HepG2 (cell line): ENCODE measurements at places on chromosomes 11 and 22. TPM values are rescaled to one million over a fixed set of nuclear protein-coding genes. Genes with fewer than 3 reads are reported as not detected.

DNA sequence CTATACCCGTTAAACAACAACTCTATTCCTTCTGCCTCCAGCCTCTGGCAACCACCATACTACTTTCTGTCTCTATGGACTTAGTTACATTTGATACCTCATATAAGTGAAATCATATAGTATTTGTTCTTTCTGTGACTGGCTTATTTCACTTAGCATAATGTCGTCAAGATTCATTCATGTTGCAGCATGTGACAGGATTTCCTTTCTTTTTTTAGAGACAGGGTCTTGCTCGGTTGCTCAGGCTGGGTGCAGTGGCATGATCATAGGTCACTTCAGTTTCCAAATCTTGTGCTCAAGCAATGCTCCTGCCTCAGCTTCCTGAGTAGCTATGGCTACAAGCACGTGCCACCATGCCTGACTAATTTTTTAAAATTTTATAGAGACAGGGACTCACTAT is 29.4 kb upstream of the SORL1 start:
- H3K27me3 ChIP-seq, result no peaks in the 10 kb centered on the region; the same call in 1 of the 2 replicates
- H3K4me3 ChIP-seq, result no peak overlapping the region
- DNase-seq, result no peak
- H3K36me3 ChIP-seq, result no peaks in the 10 kb centered on the region
- H3K27ac ChIP-seq, result no peak overlapping the region

VPS11 gene
- polyA plus RNA-seq, result 13.7 and 18.9 TPM in 2 replicates

- no peaks in the 10 kb centered on the region for H3K27me3 ChIP-seq
- H3K36me3 ChIP-seq, result peaks cover 64% of the 10 kb centered on the region
- no peak overlapping the region for H3K4me3 ChIP-seq
- H3K4me1 ChIP-seq, result peaks cover 20% of the 10 kb centered on the region
- no peak for DNase-seq
These were observed 11.5 kb downstream of the ZDHHC5 start for GRCh38 chr11:57679396-57679795.

DNA sequence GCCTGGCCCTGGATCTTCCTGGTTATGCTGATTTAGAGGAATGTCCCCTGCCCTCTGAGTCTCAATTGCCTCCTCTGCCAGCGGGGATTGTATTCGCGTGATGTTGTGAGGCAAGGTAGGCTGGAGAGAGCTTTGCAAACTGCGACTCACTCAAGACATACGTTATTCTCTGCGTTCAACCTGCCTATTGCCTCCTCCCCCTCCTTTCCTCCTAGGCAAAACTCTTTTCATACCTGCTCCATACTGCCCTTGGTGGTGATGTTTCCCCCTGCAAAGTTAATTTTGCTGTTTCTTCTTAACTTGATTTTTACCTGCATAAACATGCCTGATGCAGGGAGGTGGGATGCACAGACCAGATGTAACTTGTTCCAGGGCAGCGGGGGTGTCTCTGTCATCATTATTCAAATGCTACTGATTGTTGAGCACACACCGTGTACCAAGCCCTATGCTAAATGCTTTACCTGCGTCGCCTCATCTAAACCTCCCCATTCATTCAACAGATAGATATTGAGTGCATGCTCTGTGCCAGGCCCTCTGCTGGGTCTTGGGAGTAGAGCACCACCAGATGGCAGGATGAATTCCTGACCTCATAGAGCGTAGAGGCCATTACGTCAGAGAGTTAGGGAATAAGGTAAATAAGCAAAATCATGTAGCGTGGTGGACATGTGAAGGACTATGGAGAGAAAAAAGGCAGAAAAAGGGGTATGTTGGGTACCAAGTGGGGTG is 29.0 kb downstream of the SGSM1 start:
- DNase-seq, result peak; percentile 32
- peaks cover 1% of the 10 kb centered on the region for H3K4me1 ChIP-seq
- H3K27ac ChIP-seq, result no peak overlapping the region
- H3K27me3 ChIP-seq, result peaks cover 3% of the 10 kb centered on the region; the same call in 1 of the 2 replicates

DNA sequence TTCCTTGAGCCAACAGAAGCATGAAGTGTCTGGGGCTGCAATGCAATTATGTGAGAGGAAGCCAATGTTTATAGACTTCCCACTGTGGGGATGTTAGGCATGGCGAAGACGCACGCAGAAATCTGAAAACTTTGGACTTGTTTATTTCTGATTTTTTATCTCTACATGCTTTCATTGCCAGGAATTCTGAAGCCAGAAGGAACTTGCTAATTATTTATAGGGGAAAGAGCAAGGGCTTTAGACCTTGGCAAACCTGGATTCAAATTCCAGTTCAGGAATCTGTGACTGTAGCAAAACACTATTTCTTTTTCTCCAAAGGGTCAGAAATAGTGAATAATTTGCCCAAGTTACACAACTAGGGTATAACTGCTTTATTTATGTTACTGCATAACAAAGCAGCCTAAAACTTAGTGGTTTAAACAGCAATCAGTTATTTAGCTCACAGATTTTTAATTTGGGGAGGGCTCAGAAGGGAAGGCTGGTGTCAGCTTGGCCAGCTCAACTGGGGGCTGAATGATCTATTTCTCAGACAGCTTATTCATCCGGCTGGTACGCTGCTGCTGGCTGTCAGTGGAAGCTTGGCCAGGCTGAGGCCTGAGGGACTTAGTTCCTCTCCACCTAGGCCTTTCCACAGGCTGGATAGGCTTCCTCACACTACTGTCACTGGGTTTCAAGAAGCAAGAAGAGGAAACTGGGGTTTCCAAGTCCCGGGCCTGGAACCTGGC is 1.9 kb upstream of the OR6Q1 start:
- DNase-seq, result no peak
- H3K36me3 ChIP-seq, result no peaks in the 10 kb centered on the region
- H3K27ac ChIP-seq, result no peak overlapping the region
- peaks cover 55% of the 10 kb centered on the region for H3K4me1 ChIP-seq
- H3K27me3 ChIP-seq, result no peaks in the 10 kb centered on the region

DNA sequence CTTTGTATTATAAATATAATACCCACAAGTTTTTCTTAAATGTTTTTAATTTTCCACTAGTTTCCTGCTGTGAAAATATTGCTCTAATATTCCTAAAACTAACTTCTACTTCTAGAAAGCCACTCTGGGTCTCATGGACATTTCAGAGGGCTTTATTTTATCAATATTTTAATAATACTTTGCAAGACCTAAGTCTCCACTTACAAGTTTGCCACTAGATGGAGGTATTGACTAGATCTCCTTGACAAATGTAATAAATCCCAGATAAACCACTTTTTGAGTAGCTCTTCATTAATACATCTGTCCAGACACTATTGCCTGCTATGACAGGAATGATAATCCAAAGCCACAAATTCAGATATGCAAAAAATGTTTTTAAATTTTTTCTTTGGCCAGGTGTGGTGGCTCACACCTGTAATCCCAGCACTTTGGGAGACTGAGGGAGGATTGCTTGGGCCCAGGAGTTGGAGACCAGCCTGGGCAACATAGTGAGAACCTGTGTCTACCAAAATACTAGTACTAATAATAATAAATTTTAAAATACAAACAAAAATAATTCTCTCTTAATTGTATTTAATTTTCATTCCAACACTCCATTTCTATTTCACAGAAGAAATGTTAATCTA is 3.5 kb upstream of the ACAT1 start:
- H3K27ac ChIP-seq, result no peak overlapping the region
- H3K4me1 ChIP-seq, result peaks cover 15% of the 10 kb centered on the region
- H3K27me3 ChIP-seq, result no peaks in the 10 kb centered on the region

DNA sequence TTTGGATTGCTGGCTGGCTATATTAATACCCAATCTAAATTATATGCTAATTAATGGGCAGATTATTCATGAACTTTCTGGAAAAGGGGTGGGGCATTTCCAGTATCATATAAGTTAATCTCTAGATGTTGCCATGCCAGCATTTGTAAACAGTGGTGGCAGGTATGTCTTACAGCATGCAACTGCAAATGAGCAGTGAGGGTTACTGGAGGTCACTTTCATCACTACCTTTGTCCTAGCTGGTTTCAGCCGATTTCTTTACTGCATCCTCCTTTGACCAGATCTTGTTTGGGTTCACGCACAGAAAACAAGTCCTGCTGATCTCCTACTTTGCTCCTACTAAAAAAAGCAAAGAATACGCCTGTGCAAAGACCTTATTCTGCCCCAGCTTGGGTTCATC is 89.1 kb upstream of the USP47 start:
- H3K36me3 ChIP-seq, result no peaks in the 10 kb centered on the region
- H3K27ac ChIP-seq, result no peak overlapping the region
- H3K4me1 ChIP-seq, result no peaks in the 10 kb centered on the region
- H3K4me3 ChIP-seq, result no peak overlapping the region

DNA sequence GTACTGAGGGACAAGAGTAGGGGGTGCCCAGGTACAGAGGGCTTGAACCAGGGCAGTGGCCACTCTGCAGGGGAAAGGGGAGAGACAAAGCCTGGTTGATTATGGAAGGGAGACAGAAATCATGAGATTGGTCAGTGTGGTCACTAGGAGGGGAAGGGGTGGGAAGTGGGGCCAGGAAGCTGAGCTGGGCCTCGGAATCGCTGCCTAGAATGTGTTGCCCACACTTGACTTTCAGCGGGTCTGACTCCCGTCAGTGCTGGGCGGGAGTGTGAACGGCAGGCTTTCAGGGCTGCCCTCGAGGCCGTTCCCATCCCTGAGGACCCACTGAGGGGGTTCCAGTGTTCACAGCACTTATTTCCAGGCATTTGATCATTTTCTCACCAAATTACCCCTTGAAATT is 5.9 kb downstream of the DAGLA start:
- no peak for DNase-seq
- H3K4me1 ChIP-seq, result peaks cover 69% of the 10 kb centered on the region
- no peaks in the 10 kb centered on the region; the same call in 1 of the 3 replicates for H3K36me3 ChIP-seq

DDIAS gene
- polyA plus RNA-seq, result 2.2 and 3.5 TPM in 2 replicates

OR8A1 gene
- polyA plus RNA-seq, result not detected in 2 replicates

- H3K4me3 ChIP-seq, result no peak overlapping the region
- H3K27ac ChIP-seq, result no peak overlapping the region
- DNase-seq, result no peak
- H3K36me3 ChIP-seq, result no peaks in the 10 kb centered on the region
- H3K4me1 ChIP-seq, result peaks cover 21% of the 10 kb centered on the region
- H3K27me3 ChIP-seq, result no peaks in the 10 kb centered on the region
These were observed 125.9 kb downstream of the CCDC81 start for GRCh38 chr11:86500500-86501140.

- H3K36me3 ChIP-seq, result no peaks in the 10 kb centered on the region
- H3K4me3 ChIP-seq, result no peak overlapping the region
- H3K27ac ChIP-seq, result no peak overlapping the region
- no peaks in the 10 kb centered on the region for H3K27me3 ChIP-seq
- H3K4me1 ChIP-seq, result peaks cover 50% of the 10 kb centered on the region
These were observed 22.9 kb upstream of the HORMAD2 start for GRCh38 chr22:30057375-30057774.

GRCh38 chr11:129247135-129247534 is 55.0 kb upstream of the ARHGAP32 start:
- no peak for DNase-seq
- no peaks in the 10 kb centered on the region for H3K27me3 ChIP-seq
- H3K4me3 ChIP-seq, result no peak overlapping the region

DNA sequence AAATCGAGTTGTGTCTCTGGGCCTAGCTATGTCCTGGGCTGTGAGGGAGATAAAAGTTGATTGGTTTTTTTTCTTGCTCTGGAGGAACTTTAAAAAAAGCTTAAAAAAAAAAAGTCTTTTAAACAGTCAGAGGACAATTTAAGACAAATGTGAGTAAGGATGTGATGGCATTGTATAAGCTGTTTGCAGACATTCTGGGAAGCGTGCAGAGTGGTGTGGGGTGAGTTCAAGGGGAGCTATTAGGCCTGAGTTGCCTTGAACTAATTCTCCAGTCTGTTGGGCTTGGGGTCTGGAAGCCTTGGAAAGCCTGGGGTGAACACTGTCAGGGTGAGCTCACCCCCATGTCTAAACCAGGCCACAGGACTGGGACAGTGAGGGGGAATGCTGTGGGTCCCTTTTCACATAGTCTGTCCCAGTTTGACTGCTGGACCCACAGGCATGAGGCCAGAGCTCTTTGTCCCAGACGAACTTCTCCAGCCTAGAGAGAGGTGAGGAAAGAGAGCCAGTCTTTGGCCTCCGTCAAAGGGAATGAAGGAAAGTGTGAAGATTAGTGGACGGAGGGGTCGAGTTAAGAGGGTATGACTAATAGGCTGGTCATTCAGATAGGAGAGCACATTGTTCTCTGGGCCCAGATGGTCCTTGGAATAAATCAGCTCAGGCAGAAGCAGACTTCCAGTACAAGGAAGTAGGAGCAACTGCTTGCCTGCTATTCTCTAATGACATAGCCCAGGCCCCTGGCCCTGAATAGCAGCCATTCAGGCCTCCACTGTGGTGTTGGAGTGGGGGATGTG is 76.4 kb upstream of the NNMT start:
- H3K4me3 ChIP-seq, result no peak overlapping the region
- H3K27me3 ChIP-seq, result no peaks in the 10 kb centered on the region; the same call in 1 of the 2 replicates
- no peak overlapping the region for H3K27ac ChIP-seq
- no peaks in the 10 kb centered on the region for H3K36me3 ChIP-seq
- no peaks in the 10 kb centered on the region for H3K4me1 ChIP-seq

DNA sequence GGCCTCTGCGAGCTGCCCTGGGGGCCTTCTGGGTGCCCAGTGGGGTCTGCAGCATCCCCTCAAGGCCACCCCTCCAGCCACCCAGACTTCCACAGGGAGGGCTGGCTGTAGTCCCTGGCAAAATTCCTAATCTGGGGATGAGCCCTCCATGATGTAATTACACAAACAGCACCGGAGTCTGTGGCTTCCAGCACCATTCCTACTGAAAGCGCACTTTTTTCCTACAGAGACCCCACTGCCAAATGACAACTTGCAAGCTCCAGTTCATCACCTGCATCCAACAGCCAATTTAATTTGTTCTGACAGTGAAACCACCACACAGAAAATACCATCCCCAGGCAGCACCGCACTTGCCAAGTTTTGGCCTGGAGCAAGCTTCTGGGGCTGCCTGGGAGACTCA is 70.4 kb downstream of the TRMU start:
- H3K36me3 ChIP-seq, result no peaks in the 10 kb centered on the region
- H3K4me3 ChIP-seq, result no peak overlapping the region
- no peak for DNase-seq
- H3K27me3 ChIP-seq, result peaks cover 1% of the 10 kb centered on the region; the same call in 1 of the 2 replicates
- H3K4me1 ChIP-seq, result peaks cover 4% of the 10 kb centered on the region; the same call in 1 of the 2 replicates
- no peak overlapping the region for H3K27ac ChIP-seq

APLNR gene
- not detected in 2 replicates for polyA plus RNA-seq

DNA sequence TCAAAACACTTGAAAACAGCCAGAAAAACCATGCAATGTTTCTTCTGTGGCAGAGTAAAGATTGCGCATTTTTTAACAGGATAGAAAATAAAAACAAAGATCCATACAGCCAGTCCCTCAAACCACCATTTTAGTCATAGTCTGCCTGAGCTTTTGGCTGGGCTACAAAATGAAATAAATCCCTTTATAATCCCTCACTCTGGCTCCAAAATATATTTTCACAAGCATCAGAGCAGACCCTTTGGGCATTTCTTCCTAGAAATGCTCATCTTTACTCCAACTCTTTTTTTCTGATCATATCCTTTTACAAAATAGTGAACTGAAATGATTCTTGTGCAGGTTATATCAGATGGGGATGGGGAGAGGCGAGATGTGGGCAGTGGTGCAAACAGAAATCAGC is 31.8 kb upstream of the LMO2 start:
- no peak overlapping the region for H3K27ac ChIP-seq
- no peaks in the 10 kb centered on the region for H3K36me3 ChIP-seq
- H3K4me1 ChIP-seq, result 0 out of 2 replicates have a peak, but pooled peaks cover 8% of the 10 kb centered on the region
- no peak overlapping the region for H3K4me3 ChIP-seq
- no peaks in the 10 kb centered on the region; the same call in 1 of the 2 replicates for H3K27me3 ChIP-seq
- DNase-seq, result no peak
